ENCODE measurements at places on chromosomes 7 and 10.

DNA sequence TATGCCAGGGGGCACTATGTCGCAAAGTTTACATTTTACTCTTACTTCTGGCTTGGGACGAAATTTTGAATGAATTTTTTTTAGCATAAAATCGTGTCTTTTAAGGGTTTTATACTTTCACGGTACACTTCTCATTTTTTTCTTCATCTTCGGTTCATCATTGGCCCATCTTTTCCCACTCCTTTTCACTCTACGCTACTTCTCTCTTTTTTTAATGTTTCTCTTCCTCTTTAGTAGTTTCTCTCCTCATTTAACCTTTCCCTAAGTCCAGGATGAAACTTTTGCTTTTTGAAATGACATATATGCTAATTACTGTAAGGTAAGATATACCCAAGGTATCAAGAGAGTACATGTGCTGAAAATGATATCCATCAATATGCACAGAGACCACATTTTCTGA, 39.5 kb downstream of the C7orf33 start:
- DNase-seq = no peak

- DNase-seq = no peak
Measured at GRCh38 chr7:29254591-29254990, 60.0 kb downstream of the CHN2 start.

DNA sequence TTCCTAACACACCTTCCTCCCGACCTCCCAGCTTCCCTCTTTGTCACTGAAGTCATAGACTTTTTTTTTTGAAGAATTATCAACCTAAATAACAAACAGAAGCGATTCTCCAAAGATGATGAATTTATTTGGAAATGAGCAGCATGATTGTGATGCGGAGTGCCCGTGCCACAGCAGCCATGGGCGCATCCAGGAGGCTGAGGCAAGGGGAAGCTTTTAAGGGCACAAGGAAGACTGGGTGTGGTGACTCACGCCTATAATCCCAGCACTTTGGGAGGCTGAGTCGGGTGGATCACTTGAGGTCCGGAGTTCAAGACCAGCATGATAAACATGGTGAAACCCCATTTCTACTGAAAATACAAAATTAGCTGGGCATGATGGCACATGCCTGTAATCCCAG, 16.2 kb upstream of the GIMAP8 start:
- DNase-seq = no peak

DNA sequence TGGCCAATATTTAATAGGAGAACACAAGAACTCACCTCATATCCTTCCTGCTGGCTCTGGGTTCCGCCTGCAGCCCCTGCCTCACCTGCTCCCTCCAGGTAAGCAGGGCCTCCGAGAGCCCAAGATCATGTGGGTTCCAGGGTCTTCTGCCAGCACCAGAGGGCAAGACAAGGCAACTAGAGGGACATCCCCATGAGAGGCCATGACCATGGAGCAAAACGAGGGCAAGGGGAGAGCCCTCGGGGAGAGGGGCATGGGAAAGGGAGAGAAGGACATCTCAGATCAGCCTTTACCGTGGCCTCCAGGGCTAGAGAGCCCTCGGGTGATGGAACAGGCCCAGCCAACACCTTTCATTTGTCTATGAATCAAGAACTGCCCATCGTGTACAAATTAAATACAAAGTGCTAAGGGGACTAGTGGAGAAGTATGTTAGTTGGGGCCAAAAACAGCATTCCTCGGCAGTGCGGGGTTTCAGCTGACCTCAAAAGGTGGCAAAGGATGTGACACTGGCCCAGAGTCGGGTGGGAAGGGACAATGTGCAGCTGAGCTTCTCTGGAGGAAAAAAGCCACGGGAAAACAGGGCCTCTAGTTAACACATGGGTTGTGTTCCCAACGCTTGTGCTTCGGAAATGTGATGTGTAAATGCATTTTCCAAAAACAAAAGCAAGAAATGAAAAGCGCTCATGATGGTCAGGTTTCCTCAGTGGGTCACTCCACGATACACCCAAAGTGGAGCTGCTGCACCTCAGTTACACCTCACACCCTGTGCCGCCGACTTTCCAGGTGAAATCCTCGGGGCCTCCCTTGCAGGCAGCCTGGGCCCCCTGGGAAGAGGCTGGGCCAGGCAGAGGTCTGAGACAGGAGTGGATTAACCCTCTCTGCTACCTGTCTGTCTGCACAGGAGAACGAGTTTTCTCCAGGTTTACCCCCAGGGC, 2.0 kb downstream of the AOC1 start:
- no peak for DNase-seq

GRCh38 chr7:112504093-112504695, 23.4 kb downstream of the LSMEM1 start:
- DNase-seq = no peak
